Bronchial epithelial cell (primary cell): ENCODE measurements at places on chromosomes 12 and 14. TPM values are rescaled to one million over a fixed set of nuclear protein-coding genes. Genes with fewer than 3 reads are reported as not detected.

DNA sequence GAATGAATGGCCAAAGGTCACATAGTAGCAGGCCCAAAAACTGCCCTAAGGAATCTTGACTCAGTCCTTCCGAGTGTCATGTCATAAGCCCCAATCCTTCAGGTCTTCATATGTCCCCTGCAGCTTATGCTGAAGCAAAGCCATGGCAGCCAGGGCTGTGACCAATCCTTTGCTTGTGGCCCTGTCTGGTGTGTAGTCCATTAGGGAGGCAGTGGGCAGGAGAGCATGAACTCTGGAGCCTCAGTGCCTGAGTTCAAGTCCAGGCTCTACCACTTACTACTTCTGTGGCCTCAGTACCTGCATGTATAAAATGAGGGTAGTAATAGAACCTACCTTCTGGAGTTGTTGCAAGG, 20.3 kb downstream of the PLEKHG3 start:
- no peak for DNase-seq

The TAS2R19 gene
- 2.4 and 3.9 TPM in 2 replicates for total RNA-seq

The TSPAN19 gene
- total RNA-seq: under 0.01 TPM in 1 of 2 replicates, not detected in the other

The MDM1 gene
- total RNA-seq: 5.8 and 6.4 TPM in 2 replicates

The DEGS2 gene
- total RNA-seq: 0.53 and 9.7 TPM in 2 replicates

GRCh38 chr14:76656592-76656991, 104.7 kb upstream of the VASH1 start:
- DNase-seq: no peak

DNA sequence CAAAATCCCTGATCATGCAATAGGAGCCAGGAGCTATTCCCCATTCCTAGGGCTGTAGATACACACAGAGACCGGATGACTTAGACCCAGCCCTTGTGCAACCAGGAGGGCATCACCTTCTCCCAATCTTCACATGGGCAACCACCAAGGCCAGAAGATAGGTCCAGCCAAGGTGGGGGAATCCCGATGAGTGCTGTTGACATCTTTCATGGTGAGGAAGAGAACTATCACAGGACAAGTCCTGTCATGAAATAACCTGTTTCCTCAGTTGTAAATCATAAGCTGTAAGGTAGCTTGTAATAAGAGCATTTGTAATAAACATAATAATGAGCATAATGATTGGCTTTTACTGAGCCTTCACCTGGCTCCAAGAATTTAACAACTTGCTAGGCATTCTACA, 89.5 kb downstream of the GCH1 start:
- peak; percentile 75 for DNase-seq

The CLEC4D gene
- not detected in 2 replicates for total RNA-seq

- peak; percentile 86 for DNase-seq
Observed at GRCh38 chr14:105301103-105301914, 508 bp upstream of the BRF1 start.

The KCNJ8 gene
- total RNA-seq: under 0.01 TPM in 1 of 2 replicates, not detected in the other

- DNase-seq: peak; percentile 17
Observed at GRCh38 chr12:120361506-120362208, 7.3 kb downstream of the MSI1 start.

DNA sequence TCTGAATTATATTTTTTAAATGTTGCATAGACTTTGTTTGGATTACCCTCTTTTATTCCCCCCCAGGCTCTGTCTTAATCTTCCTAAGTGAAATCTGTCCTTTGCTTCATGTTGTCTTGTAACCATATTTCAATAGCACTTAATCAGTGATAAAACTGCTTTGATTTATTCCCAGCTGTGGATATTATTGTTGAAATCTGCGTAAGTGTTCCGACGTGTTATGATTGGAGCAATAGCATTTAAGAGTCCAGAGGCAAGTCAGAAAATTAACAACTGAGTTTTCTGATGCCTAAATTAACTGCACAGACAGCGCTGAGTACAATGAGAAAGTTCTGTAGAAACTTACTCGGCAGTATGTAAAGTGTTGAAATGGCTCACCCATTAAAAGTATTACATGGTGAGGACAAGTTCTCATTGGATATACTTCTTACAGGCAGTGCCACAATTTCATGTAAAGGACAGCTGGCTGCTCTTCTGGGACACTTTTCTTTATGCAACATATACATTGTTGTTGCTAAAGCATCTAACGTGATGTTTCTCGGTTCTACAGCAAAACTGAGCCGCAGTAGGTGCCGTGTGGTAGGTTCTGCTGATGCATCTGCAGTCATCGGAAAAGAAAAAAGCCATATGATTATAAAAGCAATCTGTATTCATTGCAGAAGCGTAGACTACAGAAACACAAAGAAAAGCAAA, 501.0 kb downstream of the EGLN3 start:
- no peak for DNase-seq

The GLTP gene
- total RNA-seq: 210 and 667 TPM in 2 replicates

The IL31 gene
- total RNA-seq: not detected in 2 replicates

DNA sequence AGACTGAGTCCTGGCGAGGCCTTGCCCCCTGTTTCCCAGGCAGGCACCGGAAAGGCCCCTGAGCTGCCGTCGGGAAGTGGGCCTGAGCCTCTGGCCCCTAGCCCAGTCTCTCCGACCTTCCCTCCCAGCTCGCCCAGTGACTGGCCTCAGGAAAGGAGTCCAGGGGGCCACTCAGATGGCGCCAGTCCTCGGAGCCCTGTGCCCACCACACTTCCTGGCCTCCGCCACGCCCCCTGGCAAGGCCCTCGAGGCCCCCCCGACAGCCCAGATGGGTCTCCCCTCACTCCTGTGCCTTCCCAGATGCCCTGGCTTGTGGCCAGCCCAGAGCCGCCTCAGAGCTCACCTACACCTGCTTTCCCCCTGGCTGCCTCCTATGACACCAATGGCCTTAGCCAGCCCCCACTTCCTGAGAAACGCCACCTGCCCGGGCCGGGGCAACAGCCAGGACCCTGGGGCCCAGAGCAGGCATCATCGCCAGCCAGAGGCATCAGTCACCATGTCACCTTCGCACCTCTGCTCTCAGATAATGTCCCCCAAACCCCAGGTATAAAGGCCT, 10.9 kb downstream of the TNS2 start:
- no peak for DNase-seq

The MGP gene
- total RNA-seq: 0.79 TPM in 1 of 2 replicates, not detected in the other

GRCh38 chr12:76698966-76699365, 64.9 kb upstream of the ZDHHC17 start:
- no peak for DNase-seq

GRCh38 chr12:116943419-116944372, 32.9 kb downstream of the FBXW8 start:
- DNase-seq: no peak
